Lower lobe of right lung (tissue), 2 donors: ENCODE measurements at places on chromosomes 1 and 21. TPM values are rescaled to one million over a fixed set of nuclear protein-coding genes. Genes with fewer than 3 reads are reported as not detected.

Gene LAPTM5
- 544 TPM for total RNA-seq

Gene ESRRG
- total RNA-seq, result 1.9 TPM

Gene PPIAL4G
- not detected for total RNA-seq

DNA sequence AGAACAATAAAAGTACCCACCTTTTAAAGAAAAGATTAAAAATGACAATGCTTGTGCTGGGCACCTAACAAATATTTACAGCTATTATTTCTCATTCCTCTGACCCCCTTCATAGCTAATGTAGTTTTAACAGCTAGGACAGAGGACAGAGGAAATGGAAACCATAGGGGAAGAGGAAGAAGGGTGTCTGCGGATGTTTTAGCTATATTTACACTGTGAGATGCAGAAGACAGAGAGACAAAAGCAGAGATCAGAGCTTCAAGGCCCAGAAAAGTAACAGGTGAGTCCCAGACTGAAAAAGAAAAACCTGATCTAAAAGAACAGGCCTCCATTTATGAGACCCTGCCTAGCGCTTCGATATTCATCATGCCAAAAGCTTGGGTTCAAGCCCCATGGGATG is 72.0 kb downstream of the ZNF281 start:
- H3K27me3 ChIP-seq, result no peaks in the 10 kb centered on the region
- peaks cover 10% of the 10 kb centered on the region for H3K4me1 ChIP-seq
- DNase-seq, result no peak
- no peak overlapping the region for H3K4me3 ChIP-seq

DNA sequence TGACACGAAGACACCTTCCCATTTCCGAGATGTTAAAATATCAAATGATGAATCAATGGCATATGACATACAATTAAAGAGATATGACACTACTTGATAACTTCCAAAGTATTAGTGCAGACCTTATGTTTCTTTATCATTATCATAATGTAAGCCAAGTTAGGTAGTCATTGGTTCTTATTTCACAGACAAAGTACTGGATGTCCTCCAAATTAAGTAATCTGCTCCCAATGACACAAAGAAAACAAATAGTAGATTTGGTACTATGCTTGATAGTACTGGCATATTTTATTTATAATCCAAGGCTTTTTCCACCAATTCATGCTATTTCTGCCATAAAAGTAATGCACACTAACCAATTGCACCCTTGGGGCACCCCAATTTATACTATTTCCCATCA is 11.9 kb upstream of the NRIP1 start:
- H3K4me3 ChIP-seq, result no peak overlapping the region
- H3K36me3 ChIP-seq, result no peaks in the 10 kb centered on the region
- no peaks in the 10 kb centered on the region for H3K27me3 ChIP-seq
- no peaks in the 10 kb centered on the region for H3K4me1 ChIP-seq
- no peak overlapping the region for H3K27ac ChIP-seq

GRCh38 chr1:239155466-239156091 is 230.8 kb upstream of the CHRM3 start:
- no peak for DNase-seq
- no peak overlapping the region for H3K27ac ChIP-seq
- H3K27me3 ChIP-seq, result no peaks in the 10 kb centered on the region
- no peaks in the 10 kb centered on the region for H3K4me1 ChIP-seq
- H3K36me3 ChIP-seq, result no peaks in the 10 kb centered on the region

GRCh38 chr1:176949033-176949662 is 215.4 kb downstream of the ASTN1 start:
- no peaks in the 10 kb centered on the region for H3K27me3 ChIP-seq
- H3K4me1 ChIP-seq, result no peaks in the 10 kb centered on the region
- no peak overlapping the region for H3K4me3 ChIP-seq
- peak; percentile 63 for DNase-seq
- H3K27ac ChIP-seq, result no peak overlapping the region

GRCh38 chr1:241202401-241202800 is 154.6 kb downstream of the RGS7 start:
- H3K4me1 ChIP-seq, result no peaks in the 10 kb centered on the region
- H3K36me3 ChIP-seq, result no peaks in the 10 kb centered on the region
- no peaks in the 10 kb centered on the region for H3K27me3 ChIP-seq
- no peak for DNase-seq
- no peak overlapping the region for H3K4me3 ChIP-seq

DNA sequence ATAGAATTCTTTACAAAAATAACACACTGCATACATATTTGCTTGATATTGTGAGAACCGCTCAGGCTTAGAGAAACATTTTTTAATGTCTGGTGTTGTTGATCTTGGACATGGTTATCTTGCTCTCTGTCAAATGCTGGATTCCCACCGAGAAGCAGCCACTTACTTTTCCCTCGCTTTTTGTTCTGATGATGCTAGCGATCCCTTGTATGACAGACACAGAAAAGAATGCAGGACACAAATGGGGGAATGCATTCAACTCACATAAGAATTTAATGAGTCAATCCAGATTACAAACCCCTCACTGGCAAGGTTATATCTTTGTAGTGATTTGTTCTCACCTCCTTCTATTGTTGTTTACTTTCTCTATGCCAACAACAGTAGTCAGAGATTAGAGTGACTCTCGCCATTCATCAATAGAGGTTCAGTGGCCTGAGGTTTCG is 76.8 kb upstream of the AKT3 start:
- no peaks in the 10 kb centered on the region for H3K36me3 ChIP-seq
- no peak overlapping the region for H3K27ac ChIP-seq
- H3K4me1 ChIP-seq, result no peaks in the 10 kb centered on the region
- DNase-seq, result no peak
- H3K27me3 ChIP-seq, result peaks cover 8% of the 10 kb centered on the region
- H3K4me3 ChIP-seq, result no peak overlapping the region

GRCh38 chr1:230768903-230769570 is 21.8 kb downstream of the CAPN9 start:
- peaks cover 4% of the 10 kb centered on the region for H3K36me3 ChIP-seq
- no peak for DNase-seq
- no peaks in the 10 kb centered on the region for H3K27me3 ChIP-seq
- H3K4me1 ChIP-seq, result peaks cover 7% of the 10 kb centered on the region
